ENCODE measurements at places on chromosomes 3 and 15. TPM values are rescaled to one million over a fixed set of nuclear protein-coding genes. Genes with fewer than 3 reads are reported as not detected.

Gene CASR
- not detected for total RNA-seq

Gene TMEM108
- total RNA-seq = 0.98 TPM

Gene C15orf62
- 0.48 TPM for total RNA-seq

Gene UROC1
- not detected for total RNA-seq

Gene ALCAM
- total RNA-seq = 223 TPM

Gene CKMT1A
- total RNA-seq = not detected

Gene TJP1
- total RNA-seq = 92.8 TPM

Gene GRK7
- total RNA-seq = not detected

Gene MAGI1
- 70.5 TPM for total RNA-seq

Gene PLA1A
- 2.1 TPM for total RNA-seq

DNA sequence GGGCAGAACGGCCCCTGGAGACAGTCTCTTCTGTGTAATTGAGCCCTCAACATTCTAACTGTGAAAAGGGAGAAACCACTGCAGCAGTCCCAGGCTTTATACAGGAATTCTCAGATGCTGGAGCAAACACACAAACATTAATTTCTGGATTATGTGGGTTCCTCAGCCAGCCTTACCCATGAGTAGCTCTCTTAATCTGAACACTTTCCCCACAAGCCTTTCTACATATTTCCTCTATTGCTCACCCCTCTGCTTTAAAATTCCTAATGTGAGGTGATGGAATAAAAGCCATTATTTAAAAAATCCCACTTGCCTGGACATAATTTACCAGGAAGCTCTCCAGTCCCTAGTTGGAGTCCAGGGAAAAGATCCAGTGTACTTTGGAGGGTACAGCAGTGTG lies 139.0 kb downstream of the CTNNB1 start:
- no peak for DNase-seq

GRCh38 chr3:128486681-128487537 lies 6.1 kb downstream of the GATA2 start:
- DNase-seq = no peak

DNA sequence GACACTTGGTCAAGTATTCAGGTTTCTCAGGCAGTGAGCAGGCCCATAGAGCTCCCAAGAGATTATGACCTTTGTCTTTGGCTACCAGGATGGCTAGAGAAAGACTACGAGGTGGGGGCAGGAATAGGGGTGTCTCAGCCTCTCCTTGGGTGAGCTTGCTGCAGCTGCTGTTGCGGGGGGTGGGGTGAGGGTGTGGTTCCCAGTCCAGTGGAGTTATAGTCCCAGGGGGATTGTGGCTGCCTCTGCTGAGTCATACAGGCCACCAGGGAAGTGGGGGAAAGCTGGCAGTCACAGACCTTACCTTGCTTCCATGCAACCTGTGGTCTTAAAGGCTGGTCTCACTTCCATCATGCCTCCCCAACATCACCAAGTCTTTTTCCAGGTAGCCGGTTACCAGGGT lies 31.7 kb downstream of the ATP2C1 start:
- no peak for DNase-seq

- no peak for DNase-seq
These were observed 7.6 kb upstream of the HES1 start for GRCh38 chr3:194128202-194128918.

GRCh38 chr15:73856458-73857192 lies 16.7 kb upstream of the TBC1D21 start:
- no peak for DNase-seq

DNA sequence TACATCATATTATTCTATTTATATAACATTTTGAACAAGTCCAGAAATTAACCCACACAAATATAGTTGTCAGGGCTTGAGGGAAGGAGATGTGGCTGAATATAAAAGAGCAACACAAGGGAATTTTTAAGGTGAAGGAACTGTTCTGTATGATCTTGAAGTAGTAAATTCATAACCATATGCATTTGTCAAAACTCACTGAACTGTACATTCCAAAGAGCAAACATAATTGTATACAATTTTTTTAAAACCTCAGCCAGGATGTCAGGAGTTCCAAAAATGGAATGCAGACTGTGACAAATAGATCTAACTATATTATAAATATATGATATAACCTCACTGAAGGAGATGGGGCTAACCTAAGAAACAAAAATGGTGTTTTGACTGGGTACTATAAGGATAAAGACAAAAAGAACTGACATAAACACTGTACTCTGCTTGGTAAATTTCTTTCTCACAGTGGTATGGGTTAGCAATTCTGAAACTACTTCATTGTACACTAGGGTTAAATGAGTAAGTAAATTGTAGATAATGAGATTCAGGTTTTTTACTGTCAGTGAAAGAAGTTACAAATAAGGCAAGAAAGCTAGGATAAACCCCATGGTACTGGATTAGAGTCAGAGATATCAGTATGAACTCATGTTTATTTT lies 14.4 kb downstream of the GOLGB1 start:
- no peak for DNase-seq

GRCh38 chr3:49411535-49411967 lies 225 bp downstream of the RHOA start:
- peak; percentile 47 for DNase-seq

GRCh38 chr15:83626171-83626802 lies 27.6 kb upstream of the ADAMTSL3 start:
- DNase-seq = no peak

- DNase-seq = peak; percentile 63
These were observed 737 bp upstream of the ITPR1 start for GRCh38 chr3:4492208-4493013.

DNA sequence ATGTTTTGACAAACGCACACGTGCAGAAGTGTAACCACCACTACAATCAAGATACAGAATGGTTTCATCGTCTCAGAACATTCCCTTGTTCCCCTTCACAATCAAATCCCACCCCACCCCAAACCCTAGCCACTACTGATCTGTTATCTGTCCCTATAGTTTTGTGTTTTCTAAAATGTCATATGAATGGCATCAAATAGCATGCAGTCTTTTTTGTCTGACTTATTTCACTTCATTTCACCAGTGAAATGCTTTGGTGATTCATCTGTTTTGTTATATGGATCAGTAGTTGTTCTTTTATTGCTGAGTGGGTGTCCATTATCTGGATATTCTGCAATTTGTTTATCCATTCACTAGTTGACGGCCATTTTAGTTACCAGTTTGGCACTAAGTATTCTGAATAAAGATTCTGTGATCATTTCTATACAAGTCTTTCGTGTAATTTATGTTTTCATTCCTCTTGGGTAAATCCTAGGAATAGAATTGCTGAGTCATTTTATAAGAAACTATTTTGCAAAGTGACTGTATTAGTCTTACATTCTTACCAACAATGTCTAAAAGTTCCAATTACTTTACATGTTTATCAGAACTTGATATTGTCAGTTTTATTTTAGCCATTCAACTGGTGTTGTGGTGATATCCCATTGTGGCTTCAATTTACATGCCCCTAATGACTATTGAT lies 232.8 kb downstream of the CLSTN2 start:
- DNase-seq = no peak

GRCh38 chr15:31974855-31975829 lies 55.2 kb upstream of the CHRNA7 start:
- no peak for DNase-seq

DNA sequence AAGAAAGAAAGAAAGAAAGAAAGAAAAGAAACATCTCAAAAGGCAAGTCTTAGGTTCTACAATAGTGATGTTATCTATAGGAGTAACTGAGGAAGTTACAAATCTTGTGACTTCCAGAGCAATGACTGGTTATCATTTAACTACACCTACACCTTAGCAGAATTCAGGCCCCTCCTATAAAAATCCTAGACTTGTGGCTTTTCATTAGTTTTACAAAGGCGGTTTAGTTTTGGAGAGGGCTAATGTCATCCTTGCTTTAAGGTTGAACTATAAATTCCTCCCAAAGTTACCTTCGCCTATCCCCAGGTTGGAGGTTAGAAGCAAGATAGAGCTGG lies 4.1 kb upstream of the SCAP start:
- no peak for DNase-seq

DNA sequence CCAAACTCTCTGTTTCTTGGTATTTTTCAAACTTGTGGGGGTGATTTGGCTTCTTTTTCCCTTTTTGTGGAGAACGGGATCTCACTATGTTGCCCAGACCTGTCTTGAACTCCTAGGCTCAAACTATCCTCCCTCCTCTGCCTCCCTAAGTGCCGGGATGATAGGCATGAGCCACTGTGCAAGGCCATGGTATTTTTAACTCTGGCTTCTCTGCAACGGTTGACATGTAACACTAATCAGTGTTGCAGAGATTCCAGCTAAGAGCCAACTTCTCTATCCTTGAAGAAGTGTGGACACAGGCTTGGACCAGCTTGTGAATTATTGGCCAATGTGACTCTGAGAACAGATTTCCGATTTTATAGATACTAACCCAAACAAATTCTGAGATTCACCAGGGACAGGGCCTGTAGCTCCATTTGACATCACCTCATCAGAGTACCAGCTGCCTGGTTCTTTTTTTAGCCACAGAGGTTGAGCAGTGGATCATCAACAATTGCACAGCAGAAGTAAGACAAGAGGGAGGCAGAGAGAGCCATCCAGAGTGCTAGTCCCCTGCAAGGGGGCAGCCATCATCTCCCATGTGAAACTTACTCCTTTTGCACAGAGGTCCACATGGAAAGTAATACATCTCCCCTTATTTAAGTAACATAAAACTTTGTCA lies 98.1 kb upstream of the SYNPR start:
- no peak for DNase-seq

DNA sequence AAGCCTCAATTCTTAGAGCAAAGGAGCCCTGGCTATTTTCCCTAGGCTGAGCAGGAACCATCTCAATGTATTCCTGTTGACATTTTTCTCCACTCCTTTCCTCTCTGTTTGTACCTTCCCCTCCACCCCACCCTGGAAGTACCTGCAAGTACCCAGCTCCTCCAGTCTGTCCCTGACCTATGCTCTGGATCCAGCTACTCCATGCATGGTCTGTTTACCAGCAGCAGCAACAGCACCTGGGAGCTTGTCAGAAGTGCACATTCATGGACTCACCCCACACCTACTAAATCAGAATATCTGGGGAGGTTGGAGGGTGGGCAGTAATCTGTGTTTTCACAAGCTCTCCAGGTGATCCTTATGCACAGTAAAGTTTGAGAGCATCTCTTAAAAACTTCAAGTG lies 240.7 kb upstream of the UMPS start:
- DNase-seq = no peak

DNA sequence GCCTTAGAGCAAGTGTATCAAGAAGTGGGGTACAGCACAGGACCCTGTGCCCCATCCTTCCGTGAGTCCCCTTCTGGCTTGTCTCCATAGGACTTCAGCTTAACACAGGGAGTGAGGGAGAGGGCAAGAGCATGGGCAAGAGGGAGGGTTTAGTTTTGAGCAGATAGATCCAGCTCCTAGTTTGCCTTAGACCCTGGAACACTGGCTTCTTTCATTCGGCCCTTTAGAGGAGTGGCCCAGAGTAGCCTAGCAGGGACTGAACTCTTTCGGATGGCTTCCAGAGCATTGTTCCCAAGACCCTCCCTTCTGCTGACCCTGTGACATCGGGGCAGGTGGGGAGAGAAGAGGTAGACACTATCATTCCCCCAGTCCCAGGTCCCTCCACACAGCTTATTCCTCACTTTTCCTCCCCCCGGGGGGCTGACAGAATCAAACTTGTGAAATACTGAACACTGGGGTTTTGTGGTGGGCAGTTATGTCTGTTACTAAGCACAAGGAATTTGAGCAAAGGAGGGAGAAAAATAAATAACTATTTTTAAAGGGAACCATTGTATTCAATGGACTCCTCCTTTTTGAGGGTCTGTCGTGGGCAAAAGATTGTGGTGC lies 289.6 kb upstream of the C2CD4B start:
- no peak for DNase-seq

- DNase-seq = no peak
These were observed 177.9 kb downstream of the OSBPL10 start for GRCh38 chr3:31802981-31803740.

DNA sequence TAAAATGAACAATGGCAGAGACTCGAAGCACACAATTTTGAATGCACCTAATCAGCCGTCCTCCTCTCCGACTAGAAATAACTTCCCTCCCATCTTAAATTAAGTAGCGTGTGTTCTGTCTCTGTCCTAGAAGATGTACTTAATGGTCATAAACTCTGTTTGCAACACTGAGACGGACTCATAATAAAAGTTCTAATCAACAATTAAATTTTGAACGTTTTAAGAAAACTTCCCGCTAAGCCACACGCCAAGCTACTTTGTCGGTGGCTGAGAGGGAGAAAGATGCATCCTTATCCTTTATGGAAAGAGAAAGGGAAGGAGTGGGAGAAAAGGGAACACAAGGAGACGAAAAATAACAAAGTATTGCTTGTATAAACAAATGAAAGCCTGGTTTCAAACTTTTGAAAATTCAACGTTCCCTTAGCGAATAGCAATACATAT lies 989 bp downstream of the GNB4 start:
- no peak for DNase-seq

DNA sequence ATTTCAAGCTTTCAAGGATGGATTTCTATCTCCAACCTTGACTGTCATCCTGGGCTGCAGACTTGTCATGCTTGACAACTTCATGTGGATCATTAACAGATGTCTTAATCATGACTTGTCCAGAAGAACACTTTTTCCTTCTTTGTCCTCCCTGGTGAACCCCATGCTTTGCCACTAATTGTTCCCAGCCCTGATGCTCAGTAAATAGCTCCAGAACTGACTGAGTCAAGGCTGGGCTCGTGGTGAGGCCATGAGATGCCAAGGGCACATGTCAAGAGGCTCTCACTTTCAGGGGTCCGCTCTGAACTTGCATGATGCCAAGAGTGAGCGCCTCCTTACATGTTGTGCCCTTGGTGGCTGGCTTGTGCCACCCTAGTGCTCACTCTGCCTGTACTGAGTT lies 48.9 kb upstream of the KY start:
- DNase-seq = no peak

GRCh38 chr3:12356996-12357395 lies 68.1 kb downstream of the PPARG start:
- DNase-seq = no peak

DNA sequence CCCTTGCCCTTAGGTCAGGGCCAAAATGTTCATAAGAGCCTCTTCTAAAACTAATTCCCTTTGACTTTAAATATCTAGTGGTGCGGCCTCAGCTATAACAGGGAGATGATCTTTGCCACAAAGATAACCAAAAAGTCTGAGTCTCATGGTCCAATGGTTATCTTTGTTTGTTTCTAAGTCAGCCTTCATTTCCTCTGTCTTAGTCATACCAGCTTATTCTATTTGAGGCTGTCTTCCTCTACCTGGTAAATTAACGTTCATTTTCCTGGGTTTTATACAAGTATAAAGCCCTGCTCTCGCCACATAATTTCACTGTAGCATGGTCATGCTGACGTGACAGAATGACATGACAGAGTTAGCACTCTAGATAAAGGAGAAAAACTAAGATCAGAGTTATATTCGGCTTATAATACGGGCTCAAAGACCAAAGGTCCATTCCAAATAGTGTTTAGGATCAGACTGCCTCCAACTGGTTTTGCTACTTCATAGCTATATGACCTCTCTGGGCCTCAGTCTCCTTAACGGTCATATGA lies 18.4 kb downstream of the ZNF860 start:
- DNase-seq = no peak

GRCh38 chr3:172411478-172411947 lies 36.7 kb downstream of the GHSR start:
- DNase-seq = no peak

GRCh38 chr15:85706779-85707518 lies 87.8 kb downstream of the KLHL25 start:
- DNase-seq = no peak
